ENCODE measurements at places on chromosomes 12 and 14.

- peak; percentile 62 for DNase-seq
These were observed 394 bp upstream of the AMIGO2 start for GRCh38 chr12:47079981-47080724.

GRCh38 chr12:112986291-112986800, 8.0 kb downstream of the OAS2 start:
- no peak for DNase-seq

DNA sequence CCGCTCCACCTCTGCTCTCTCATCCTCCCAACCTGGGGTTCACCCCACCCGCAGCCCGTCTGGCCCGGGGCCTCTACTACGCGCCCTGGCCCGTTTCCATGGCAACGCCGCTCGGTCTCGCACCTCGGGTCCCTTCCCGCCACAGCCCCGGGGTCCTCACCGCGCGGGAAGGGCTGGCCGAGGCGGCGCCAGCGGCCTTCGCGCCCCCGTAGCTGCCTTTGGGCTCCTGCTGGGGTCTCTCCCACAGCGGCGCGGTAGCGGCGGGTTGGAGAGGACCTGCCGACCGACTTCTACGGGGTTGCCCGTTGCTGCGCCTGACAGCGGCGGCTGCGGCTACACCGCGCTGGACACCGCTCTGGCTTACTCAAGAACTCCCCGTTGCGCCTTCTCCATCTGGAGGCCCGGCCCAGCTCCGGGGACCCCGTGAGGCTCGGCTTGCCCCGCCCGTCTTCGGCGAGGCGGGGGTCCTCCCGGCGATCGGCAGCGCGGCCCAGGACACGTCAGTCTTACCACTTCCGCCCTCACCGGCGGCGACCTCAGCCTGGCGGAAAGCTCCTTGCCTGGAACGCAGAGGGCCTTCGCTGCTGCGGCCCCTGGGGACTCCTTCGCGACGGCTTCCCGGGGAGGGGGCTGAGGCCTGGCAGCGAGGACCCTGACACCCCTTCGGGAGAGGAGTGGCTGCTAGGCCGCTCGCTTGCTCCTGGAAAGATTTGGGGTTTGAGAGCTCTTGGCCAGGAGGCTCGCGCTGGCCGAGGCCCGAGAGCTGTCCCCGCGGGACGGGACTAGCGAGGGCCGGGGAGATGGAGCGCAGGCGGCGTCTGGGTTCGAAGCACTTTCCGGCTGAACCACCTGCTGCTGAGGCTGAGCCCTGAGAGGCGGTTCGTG, at the start of gene TM9SF1:
TM9SF1 (minus strand) TSS at position 256 of the 885 bp plus-strand sequence. CDS start 422 bp downstream, outside the sequence.
- DNase-seq, result peak; percentile 77

DNA sequence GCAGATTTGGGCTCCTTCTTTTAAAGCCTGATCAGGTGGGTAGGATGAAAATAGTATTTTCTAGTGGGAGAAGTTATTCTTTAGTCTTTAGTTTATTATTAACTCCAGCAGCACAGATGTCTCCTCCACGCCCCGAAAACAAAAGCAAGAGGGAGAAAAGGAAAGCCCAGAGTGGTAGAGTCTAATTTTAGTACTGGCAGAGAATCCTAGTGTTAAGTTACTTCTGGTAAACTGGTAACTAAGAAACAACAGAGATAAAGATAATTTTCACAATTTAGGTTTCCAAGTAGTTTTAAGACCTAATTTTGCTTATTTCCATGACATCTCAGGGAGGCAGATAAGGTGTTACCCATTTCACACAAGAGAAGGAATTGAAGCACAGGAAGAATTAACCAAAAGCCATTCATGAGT, 16.3 kb downstream of the ATP5MC2 start:
- no peak for DNase-seq

GRCh38 chr14:77161011-77161410, 19.4 kb upstream of the ZDHHC22 start:
- DNase-seq, result no peak

DNA sequence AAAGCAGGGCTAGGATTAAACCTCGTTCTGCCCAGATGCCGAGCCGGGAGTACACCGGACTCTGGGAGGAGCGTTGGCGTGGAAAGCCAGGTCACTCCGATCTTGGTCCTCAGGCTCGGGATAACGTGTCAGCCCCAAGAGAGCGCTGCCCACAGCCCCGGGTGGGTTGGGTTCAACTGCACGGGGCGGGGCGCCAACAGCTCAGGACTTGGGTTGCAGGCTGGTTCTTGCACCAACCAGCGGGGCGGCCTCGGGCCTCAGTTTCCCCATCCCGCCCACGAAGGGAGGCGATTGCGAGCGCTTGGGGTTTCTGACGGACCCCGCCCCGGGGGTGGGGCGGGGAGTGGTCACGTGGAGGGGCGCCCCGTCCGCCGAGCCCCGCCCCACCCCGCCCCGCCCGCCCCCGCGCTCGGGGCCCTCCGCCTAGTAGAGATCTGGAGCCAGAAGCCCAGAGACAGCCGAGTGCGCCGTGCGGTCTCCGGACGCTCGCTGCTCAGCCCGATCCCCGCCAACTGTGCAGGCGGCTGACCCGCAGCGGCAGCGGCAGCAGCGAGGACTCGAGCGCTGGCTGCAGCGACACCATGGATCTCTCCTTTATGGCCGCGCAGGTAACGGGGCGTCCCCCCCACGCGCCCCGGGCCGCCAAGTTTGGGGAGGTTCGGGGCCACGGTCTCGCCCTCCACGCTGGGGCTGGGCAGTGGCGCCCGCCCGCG, at the start of gene C14orf132:
C14orf132 (plus strand) TSS at position 443 of the 713 bp plus-strand sequence; CDS start at position 582, 139 bp downstream.
- DNase-seq, result peak; percentile 57

GRCh38 chr14:22482782-22483553, 106.1 kb downstream of the DAD1 start:
- no peak for DNase-seq

- DNase-seq, result no peak
These were observed 164.2 kb downstream of the CCER1 start for GRCh38 chr12:90790747-90791146.
